Activated CD4-positive, CD25-positive, alpha-beta regulatory T cell treated with anti-CD3 and anti-CD28 coated beads, Interleukin-2, amount 50 U/mL, for 24 hours (primary cell): ENCODE measurements at places on chromosomes 4 and X.

- no peak for ATAC-seq
These were observed 30.7 kb downstream of the SYAP1 start for GRCh38 chrX:16750136-16750535.

- no peak for ATAC-seq
These were observed 41.4 kb downstream of the ARHGEF9 start for GRCh38 chrX:63743596-63743995.

DNA sequence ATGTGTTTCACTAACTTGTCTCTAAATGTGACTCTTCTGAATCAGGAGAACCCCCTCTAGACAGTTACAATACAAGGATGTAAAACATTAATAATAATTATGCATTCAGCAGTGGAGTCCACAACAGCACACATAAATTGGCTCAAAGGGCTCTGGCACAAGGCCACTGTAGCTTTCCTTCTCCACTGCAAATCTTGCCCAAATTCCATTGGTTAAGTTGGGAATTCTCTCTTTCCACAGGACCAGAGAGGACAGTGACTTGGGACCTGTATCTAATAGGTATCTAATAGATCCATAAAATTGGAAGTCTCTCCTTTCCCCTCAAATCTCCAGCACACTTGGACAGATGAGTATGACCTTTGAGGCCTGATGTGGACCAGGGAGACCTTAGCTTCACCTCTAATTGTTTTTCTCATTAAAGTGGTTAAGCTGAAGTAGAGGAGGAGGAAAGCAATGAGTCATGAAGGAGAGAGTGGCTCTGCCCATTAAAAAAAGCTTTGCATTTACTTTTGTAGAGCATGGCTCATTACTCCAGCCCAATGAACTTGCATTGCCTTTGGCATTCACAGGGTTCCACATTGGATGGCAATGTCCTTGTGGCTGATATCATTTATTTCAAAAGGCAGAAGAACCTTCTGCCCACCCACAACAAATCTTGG is 72.3 kb upstream of the SH3RF1 start:
- no peak for ATAC-seq

DNA sequence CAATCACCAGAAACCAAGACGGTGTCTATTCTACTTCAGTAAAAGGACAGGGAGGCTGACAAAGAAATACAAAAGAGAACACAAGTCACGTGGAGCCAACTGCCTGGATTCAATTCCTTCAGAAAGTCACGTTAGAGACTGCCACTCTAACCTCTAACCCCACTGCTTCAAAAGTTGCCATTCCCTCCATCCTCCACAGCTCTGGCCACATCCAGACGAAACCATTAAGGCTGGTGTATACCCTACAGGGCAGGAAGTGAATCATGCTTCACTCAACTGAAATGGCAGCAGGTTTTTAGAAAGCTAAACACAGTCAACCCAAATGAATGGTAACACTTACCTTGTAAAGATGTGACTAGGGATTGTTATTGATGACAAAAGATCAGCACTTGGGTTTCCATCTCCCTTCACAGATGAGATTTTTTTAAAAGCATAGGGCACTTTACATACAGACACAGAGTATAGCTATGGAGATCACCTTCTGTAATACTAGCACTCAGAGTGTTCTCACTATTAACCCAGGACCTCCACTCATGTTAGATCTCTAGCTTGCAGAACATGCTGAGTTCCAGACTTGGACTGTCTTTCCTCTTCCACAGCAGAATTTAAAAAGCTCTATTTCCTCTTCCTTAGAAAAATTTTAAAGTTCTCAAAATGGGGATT is 37.4 kb downstream of the MAML3 start:
- ATAC-seq = peak; percentile 96

- ATAC-seq = no peak
These were observed 1.7 kb upstream of the GTPBP6 start for GRCh38 chrX:320126-320783.

- no peak for ATAC-seq
These were observed 11.0 kb downstream of the ODAPH start for GRCh38 chr4:75566911-75567310.

GRCh38 chrX:25068340-25068739 is 52.6 kb upstream of the ARX start:
- ATAC-seq = no peak

DNA sequence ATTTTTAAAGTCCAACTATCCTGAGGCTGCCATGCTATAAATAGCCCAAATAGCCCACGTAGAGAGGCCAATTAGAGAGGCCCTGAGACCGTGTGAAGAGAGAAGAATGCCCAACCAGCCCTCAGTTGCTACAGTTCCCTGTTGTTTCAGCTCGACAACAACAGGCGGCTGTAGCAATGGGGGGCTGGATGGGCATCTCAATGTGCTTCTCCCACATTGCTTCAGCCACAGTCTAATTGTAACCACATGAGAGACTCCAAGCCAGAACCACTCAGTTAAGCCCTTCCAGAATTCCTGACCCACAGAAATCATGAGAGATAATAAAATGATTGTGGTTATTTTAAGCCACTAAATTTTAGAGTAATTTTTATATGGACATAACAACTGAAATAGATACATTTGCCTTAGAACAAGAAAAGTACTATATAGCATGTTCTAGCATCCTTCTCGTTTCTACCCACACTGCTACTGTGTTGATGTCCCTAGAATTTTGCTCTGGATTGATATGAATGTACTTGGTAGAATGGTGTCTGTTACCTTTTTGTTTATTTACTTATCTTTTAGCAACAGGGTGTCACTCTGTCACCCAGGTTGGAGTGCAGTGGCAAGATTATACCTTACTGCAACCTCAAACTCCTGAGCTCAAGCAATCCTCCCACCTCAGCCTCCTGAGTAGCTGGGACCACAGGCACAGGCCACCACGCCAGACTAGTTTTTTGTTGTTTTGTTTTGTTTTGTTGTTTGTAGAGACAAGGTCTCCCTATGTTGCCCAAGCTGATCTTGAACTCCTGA is 436.4 kb downstream of the BCOR start:
- ATAC-seq = no peak

DNA sequence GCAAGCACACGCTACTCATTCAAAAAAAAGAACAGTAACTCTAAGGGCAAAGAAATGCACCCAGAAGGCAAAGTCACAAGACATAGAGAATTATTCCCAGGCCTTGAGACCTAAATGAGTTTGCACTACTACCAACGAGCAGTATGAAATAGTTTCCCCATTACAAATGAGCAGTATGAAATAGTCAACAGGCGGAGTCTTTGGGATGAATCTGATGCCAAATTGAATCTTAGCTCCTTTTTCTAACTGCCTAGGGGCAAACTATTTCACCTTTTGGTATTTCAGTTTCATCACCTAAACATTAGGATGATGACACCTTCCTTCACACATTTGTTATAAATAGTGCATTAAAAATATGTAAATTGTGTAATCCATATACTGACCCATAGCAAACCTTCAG is 213.0 kb upstream of the FAT4 start:
- no peak for ATAC-seq

DNA sequence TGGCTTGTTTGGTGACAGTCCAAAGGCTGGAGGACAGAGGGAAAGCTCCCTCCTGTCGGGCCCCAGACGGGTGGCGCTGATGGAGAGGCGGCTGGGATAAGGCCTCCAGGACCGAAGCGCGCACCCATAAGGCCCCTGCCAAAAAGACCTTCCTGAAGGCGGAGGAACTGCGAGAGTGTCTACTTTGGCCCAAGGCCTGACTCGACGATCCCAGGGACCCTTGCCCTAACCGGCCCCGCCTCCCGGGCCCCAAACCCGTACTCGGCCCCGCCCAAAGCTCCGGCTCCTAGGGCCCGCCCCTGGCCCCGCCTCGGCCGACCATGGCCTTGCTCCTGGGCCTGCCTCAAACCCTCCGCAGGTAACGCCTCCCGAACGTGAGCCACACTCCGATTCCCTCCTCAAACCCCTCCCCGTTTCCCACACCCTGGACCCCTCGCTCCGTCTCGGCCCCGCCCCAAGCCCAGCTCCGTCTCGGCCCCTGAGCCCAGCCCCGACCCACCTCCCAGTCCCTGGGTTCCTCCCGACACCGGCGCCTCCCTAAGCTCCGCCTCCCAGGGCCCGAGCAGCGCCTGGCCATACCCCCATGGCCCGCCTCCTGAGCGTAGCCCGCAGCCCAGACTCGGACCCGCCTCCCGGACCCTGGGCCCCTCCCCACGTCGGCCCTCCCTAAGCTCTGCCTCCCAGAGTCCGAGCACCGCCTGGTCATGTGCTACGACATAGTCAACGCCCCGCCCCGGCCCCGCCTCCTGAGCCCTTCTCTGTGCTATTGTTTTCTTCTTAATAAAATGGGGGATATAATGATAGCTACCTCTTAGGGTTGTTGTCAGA is 90.0 kb upstream of the DRD5 start:
- peak; percentile 99 for ATAC-seq
